Stimulated activated CD4-positive, alpha-beta T cell treated with anti-CD3 and anti-CD28 coated beads, Interleukin-4, amount 100 ng/mL, for 1 hour (primary cell): ENCODE measurements at places on chromosomes 12 and 14.

- no peak for DNase-seq
Observed at GRCh38 chr14:66092748-66093147, 393.4 kb upstream of the CCDC196 start.

- DNase-seq: no peak
Observed at GRCh38 chr12:5227708-5228373, 184.2 kb downstream of the KCNA5 start.

DNA sequence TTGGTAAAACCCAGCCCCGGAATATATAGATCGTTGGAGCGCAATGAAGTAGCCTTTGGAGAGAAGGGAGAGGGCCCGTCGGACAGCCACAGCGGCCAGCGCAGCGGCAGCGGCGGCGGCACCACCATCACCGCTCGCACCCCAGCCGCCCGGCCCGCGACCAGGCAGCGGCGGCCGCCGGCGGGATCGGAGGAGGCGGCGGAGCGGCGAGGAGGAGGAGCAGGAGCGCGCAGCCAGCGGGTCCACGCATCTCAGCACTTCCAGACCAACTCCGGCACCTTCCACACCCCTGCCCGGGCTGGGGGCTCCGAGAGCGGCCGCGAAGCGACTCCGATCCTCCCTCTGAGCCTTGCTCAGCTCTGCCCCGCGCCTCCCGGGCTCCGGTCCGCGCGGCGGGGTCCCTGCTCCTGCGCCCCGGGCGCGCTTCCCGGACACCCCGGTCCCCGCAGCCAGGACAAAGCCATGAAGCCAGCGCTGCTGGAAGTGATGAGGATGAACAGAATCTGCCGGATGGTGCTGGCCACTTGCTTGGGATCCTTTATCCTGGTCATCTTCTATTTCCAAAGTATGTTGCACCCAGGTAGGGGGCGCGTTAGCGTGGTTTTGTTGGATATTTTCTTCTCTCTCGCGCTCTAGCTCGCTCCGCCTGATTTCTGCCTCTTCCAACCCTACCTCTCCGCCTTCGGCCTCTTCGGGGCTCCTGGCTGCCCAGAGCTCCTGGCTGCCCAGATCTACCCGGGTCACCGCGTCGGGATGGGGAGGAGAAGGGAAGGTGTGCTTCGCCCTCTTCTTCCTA, 400 bp downstream of the CHST11 start:
- DNase-seq: peak; percentile 58

DNA sequence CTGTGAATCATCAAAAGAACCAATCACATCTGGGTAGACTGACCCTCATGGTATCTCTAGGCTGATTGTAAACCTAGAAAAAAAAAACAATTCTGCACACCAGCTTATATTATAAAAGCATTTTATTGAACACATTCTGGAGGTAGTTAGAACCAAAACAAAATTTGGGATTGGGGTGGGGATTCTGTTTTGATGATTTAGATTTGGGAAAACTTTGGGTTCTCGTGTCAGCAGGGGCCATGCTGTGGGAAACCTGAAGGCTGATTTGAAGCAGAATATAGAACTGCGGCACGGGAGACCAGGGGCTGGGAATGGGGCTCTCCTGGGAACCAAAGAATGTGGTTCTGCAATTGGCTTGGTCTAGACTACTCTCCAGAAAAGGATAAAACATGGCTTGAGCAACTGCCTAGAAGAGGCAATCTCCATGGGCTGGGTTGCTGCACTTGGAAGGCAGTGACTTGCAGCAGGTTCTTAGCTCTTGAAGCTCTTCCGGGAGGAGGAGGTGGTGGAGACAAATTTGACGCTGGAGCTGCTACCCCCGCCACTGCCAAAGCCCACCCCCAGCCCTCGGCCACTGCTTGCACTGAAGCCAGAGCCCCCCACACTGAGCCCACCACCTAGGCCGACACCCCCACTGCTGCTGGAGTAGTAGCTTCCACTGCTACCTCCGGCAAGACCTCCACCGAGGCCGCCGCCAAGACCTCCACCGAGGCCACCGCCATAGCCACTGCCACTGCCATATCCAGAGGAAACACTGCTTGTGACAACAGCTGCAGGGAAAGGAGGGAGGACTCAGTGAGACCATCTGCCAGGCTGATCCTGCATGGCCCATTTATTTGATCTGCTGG, 5.5 kb downstream of the KRT5 start:
- DNase-seq: no peak

DNA sequence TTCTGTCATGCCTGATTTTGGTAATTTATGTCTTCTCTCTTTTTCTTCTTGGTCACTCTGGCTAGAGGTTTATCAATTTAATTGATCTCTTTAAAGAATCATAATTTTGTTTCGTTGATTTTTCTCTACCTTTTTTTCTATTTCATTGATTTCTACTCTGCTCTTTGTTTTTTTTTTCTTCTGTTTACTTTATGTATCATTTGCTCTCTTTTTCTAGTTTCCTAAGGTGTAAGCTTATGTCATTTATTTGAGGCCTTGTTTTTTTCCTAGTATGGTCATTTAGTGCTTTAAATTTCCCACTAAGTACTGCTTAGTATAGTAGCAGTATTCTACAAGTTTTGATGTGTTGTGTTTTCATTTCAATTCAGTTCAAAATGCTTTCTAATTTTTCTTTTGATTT, 89.6 kb downstream of the BRMS1L start:
- DNase-seq: no peak

GRCh38 chr12:121033625-121034349, 5.3 kb downstream of the OASL start:
- DNase-seq: peak; percentile 51
